HuH-7.5 (cell line): ENCODE measurements at places on chromosomes 4 and X.

DNA sequence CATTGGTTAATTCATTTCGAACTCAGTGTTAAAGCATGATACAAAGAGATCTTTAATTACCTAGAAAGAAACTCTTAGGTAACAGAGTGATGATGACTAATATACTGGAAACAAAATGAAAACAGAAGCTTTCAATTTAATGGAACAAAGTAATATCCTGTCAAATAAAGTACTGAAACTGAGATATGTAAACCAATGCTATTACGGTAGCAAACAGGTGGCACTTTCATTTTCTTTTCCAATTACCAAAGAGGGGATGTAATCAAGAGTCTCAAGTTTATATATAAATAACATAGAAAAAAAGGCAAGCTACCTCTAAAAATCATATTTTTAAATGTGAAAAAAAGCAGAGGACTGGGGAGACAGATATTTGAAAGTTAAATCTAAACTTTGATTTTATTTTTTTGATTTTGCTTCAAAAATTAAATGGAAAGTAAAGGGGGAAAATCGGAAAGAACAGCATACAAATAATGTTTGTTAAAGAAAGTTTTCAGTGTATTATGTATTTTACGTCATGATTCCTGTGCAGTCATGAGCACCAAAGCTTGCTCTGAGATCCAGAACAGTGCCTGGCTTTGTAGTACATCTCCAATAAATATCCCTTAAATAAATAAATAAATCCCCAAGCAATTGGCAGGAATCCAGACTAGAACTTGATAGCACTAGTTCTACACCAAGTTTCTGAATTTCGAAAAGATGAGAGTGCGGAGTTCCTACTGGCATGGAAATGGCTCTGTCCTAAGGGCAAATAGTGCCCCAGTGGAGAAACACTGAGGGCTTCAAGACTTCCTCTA lies 25.0 kb upstream of the RAPGEF2 start:
- no peak for DNase-seq

- no peak for DNase-seq
These were observed 68.7 kb downstream of the MGST2 start for GRCh38 chr4:139734201-139734874.

- DNase-seq = no peak
These were observed 34.0 kb downstream of the ETDB start for GRCh38 chrX:135086197-135086854.

DNA sequence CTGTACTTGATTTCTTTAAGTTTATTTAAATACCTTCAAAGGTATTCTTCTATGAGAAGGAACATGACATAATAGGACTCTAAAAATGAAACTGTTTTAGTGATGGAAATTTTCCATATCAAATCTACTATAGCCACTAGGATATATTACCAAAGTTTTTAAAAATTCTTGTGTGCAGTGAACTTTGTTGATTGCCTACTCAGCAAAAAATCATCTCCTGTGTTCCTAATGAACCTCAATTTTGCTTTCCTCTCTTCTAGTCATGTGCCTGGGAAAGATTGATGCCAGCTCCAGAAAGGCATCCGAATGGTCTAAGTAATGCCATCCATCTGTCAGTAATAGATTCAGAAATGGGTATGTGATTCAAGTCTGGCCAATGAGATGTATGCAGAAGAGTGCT lies 111.1 kb downstream of the ANXA3 start:
- no peak for DNase-seq

GRCh38 chrX:41779030-41779564 lies 55.1 kb downstream of the GPR82 start:
- DNase-seq = no peak

GRCh38 chr4:90951037-90951436 lies 823.8 kb downstream of the CCSER1 start:
- DNase-seq = no peak

DNA sequence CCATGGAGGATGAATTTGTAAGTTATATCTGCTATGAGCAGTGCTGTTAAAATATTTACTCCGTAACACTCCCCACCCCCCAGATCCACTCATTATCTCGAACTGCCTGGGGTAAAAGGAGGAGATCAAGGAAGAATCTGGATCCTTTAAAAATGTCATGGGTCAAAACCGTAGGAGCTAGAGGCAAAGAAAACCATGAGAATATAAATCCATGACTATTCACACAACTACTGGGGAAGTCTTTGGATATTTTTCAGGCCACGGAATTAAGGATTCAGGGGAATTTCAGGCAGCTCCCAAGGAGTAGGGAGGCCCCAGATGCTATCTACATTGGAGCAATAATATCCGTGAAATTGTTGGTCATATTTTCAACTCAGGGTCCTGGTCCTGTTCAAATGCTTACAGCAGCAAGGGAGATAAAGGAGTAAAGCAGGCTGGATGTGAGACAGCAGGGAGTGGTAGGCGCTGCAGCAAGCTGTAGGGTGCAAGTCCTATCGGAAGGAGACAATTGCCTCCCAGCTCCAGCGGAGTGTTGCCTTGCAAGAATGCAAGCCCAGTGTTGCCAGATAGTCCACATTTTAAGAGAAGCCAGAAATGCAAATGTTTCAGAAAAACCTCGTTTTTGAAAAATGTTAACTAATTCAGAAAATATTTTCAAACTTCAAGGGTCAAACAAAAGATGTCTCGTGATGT lies 116.2 kb upstream of the KIT start:
- DNase-seq = no peak

- no peak for DNase-seq
These were observed 52.0 kb downstream of the SORCS2 start for GRCh38 chr4:7244331-7244665.

DNA sequence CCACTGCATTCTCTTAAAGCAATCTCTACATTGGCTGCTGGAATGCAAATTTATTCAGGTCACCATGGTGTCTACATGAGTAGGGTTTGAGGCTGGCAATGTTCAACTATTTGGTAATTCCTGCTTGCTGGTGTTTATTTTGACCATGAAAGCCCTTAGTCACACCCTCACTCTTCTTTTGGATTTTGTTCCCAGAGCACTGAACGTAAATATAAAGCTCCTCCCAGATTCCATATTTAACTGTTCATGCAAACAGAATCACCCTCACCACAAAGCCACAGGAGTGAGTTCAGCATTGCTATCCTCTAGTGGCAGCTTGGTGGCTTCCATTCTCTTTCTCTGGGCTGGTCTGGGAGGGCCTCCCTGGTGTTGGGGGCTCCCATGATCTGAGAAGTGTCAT lies 82.8 kb downstream of the LNX1 start:
- no peak for DNase-seq

GRCh38 chr4:15455290-15455689 lies 14.4 kb upstream of the CC2D2A start:
- DNase-seq = no peak

DNA sequence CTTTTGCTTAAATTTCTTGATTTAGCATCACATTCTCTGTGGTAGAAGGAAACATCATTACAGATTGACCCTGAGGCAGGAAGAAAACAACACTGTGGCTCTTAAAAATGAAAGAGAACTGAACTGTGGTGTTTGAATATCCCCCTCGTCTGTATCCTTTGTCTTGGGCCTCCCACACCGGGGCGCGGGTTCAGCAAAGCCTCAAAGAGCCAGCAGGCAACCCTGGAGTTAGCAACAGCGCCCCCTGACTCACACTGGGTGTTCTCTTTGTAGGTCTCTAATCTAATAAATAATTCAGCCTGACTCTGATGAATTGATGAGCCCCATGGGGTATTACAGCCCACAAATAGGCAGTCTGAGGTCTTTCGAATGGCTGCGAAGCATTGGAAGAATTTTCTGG lies 46.1 kb upstream of the CTSO start:
- DNase-seq = peak; percentile 4

- DNase-seq = peak; percentile 33
These were observed 442 bp upstream of the MCUB start for GRCh38 chr4:109559625-109559982.

- DNase-seq = no peak
These were observed 10.5 kb upstream of the TLR3 start for GRCh38 chr4:186058253-186058979.

GRCh38 chrX:138648568-138648967 lies 62.9 kb downstream of the FGF13 start:
- no peak for DNase-seq

GRCh38 chrX:121103381-121103780 lies 56.0 kb downstream of the GLUD2 start:
- no peak for DNase-seq
